ENCODE measurements at places on chromosomes 1 and 21.

GRCh38 chr1:38027201-38028104, 14.9 kb downstream of the UTP11 start:
- no peak for DNase-seq

DNA sequence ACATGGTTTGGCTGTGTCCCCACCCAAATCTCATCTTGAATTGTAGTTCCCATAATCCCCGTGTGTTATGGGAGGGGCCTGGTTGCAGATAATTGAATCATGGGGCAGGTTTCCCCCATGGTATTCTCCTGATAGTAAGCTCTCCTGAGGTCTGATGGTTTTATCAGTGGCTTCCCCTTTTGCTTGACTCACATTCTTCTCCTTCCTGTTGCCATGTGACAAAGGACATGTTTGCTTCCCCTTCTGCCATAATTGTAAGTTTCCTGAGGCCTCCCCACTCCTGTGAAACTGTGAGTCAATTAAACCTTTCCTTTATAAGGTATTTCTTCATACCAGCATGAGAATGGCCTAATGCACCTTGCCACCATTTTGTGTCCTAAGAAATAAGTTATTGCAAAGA, 415.0 kb downstream of the COL11A1 start:
- no peak for DNase-seq

GRCh38 chr21:14602382-14602958, 56.4 kb upstream of the SAMSN1 start:
- DNase-seq: no peak

DNA sequence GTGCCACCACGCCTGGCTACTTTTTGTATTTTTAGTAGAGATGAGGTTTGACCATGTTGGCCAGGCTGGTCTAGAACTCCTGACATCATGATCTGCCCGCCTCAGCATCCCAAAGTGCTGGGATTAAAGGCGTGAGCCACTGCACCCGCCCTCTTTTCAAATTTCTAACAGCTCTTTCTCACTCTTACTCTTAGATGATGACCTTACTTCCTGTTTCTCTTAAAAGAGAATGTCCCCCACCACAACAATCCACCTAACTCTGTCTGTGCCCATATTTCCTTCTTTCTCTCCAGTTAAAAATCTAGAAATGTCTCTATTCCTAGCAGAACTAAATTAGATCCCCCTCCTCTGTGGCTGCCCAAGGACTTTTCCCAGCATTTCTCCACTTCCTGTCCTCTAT, 46.6 kb upstream of the RGS2 start:
- no peak for DNase-seq

DNA sequence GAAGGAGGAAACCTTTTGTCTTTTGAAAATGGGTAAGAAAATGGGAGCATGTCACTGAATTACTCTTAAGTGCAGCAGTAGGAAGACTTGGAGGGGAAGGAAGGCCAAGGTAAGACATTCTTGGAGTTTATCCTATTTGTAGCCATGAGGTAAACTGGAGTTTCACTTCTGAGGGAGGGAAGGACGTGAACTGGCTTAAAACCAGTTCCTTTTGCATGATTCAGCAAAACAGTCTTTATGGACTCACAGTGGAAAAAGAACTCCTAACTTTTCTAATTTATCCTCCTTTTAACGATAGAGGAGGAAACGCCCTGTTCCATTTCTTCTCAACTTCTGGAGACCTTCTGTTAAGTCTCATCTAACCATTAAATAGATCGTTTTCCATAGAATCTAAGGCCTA, 2.5 kb downstream of the PRDX6 start:
- DNase-seq: no peak

GRCh38 chr1:193700710-193701355, 514.4 kb upstream of the B3GALT2 start:
- no peak for DNase-seq

GRCh38 chr1:150516616-150517015, 1.1 kb downstream of the FALEC start:
- DNase-seq: no peak

- no peak for DNase-seq
These were observed 278.0 kb upstream of the KAZN start for GRCh38 chr1:14320518-14320917.

DNA sequence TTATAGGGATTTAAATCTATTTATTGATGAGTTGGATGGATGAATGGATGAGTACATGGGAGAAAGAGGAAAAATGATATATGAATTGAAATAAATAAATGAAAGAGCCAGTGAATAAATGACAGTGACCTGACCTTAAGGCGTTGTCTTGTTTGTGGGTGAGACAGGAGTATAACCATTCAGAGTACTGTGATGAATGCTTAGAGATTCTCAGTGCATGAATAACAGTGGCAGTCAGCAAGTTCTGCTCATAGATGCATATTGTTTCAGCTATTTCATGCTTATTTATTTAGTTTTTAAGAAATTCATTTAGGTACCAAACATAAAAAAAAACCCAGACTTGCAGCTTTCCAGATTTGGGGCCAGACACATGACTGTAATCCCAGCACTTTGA, 116.4 kb downstream of the FGGY start:
- no peak for DNase-seq
